Frontal cortex (tissue), 4 donors: ENCODE measurements at places on chromosomes 6 and 20. TPM values are rescaled to one million over a fixed set of nuclear protein-coding genes. Genes with fewer than 3 reads are reported as not detected.

Gene PRRT1
- 0.41 TPM for total RNA-seq

Gene FAXC
- 41.6 TPM for total RNA-seq

Gene RSPH4A
- total RNA-seq, result 1.6 TPM

Gene QKI
- 218 TPM for total RNA-seq

DNA sequence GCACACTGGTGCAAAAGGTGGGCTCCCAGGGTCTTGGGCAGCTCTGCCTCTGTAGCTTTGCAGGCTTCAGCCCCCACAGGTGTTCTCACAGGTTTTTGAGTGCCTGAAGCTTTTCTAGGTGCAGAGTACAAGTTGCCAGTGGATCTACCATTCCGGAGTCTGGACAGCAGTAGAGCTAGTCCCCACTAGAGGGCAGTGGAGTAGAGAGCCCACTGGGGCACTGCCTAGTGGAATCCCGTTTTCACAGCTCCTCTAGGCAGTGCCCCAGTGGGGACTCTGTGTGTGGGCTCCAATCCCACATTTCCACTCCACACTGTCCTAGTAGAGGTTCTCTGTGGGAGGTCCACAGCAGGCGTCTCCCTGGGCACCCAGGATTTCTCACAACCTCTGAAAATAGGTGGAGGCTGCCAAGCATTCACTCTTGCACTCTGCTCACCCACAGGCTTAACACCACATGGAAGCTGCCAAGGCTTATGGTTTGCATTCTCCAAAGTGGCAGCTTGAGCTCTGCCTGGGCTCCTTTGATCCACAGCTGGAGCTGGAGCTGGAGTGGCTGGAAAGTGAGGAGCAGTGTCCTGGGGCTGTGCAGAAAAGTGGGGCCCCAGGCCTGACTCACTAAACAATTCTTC, 86.3 kb upstream of the PROKR2 start:
- no peak for DNase-seq

GRCh38 chr6:26204332-26205160, 117.3 kb downstream of the HFE start:
- DNase-seq, result peak; percentile 81

DNA sequence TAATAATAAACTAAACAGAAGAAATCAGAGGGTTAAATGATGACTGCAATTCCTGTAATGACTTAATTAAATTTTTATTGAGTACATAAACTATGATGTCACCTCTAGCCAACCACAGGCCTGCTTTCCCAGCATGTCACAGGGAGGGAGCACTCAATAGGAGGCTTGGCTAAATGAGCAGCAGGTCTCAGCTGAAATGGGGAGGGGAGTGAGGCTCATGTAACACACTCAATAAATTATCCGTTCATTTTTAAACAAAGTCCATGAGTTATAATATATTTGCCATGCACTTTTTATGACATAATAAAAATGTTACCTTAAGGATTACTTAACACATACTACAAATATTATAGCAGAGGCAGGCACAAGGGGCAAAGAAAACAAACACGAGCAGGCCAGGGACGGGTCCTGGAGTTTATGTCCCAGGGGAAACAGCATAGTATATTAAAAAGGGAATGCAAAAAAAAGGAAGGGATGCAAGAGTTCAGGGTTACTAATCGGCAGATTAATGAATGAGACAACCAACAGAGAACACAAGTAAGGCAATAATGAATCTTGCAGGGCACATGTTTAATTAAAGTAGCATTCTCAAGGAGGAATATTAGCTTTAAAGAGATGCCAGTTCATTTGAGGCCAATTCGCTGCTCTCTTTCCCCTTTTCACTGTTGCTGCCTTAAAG, 27.1 kb upstream of the FAM83C start:
- DNase-seq, result no peak

- DNase-seq, result no peak
These were observed 2.4 kb downstream of the SIGLEC1 start for GRCh38 chr20:3710011-3710466.

DNA sequence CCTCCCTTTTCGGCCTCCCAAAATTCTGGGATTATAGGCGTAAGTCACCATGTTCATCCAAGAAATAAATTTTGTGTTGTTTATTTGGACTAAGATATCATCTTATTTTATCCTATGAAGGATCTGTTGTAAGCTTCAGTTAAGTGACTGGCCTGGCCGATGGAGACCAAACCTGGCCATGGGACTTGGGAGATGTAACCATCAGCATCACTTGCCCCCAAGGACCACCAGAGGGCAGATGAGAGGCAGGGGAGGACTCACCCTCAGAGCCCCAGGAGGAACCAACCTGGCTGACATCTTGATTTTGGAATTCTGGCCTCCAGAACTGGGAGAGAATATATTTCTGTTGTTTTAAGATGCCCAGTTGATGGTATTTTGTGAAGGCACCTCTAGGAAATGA, 266.7 kb downstream of the CDH26 start:
- DNase-seq, result no peak

DNA sequence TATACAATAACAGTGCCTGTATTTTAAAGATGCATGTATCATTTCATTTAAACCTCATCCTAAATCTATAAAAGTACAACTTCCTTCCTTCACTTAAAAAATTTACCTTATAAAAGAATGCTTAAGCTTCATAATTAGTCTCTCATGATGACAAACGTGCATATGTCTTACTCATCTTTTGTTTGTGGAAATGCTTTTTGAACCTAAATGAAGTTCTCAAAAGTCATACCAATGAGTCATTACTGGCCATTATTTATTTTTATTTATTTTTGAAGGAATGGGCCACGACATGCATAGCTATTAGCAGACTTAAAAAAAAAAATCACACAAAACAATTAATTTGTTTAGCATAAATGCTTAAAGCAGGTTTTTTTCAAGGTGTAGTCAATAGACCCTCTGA, 3.7 kb downstream of the TFB1M start:
- no peak for DNase-seq

- peak; percentile 2 for DNase-seq
These were observed 549.8 kb downstream of the PRKN start for GRCh38 chr6:162177746-162178145.

GRCh38 chr6:31666337-31666965, 571 bp downstream of the CSNK2B start:
- DNase-seq, result no peak

DNA sequence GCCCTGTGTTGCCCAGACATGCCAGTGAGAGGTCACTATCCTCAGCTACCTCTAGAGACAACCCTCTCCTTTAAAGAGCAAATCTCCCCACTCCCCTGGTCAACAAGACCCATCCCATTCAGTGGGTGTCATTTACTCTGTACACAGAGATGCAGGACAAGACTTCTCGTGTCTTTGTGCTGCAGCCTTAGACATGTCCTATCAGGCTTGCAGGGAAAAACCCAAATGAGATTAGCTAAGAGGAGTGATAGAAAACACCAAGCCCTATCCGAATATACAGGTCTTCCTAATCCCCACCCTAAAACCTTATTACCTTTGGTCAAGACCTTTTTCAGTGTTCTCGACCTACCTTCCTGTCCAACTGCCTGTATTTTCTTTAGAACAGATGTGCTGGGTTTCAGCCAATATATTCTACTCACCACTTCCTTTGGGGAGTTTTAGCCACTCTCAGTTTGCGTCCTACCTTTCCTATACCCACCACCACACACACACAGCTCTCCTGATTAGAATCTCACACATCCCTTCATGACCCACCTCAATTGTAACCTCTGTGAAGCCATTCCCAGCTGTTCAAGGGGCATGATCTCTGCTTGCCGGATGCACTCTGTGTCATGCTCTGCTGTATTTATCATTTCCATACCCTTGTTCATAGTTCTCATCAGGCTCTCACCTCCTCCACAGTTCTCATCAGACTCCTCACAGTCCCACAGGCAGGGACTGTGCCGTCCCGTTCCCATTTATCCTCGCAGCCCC, 39.7 kb downstream of the TRAM2 start:
- no peak for DNase-seq

DNA sequence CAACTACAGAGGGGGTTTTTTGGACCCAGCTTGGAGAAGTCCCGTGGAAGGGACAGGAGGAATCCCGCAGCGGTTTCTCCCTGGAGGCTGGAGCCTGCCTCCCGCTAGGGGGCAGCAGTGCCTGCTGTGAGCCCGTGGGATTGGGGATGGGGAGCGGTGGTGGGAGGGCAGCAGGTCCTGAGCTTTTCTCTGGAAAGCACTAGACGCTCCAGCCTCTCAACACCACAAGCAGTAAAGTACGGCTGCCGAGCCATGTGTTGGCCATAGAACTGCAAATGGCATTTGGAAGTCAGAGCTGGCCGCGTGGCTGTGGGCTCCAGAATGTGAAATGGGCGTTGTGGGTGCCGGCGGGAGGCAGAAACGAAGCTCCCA, 47.8 kb downstream of the GMPR start:
- DNase-seq, result peak; percentile 69
